ENCODE measurements at places on chromosomes 12 and 14.

DNA sequence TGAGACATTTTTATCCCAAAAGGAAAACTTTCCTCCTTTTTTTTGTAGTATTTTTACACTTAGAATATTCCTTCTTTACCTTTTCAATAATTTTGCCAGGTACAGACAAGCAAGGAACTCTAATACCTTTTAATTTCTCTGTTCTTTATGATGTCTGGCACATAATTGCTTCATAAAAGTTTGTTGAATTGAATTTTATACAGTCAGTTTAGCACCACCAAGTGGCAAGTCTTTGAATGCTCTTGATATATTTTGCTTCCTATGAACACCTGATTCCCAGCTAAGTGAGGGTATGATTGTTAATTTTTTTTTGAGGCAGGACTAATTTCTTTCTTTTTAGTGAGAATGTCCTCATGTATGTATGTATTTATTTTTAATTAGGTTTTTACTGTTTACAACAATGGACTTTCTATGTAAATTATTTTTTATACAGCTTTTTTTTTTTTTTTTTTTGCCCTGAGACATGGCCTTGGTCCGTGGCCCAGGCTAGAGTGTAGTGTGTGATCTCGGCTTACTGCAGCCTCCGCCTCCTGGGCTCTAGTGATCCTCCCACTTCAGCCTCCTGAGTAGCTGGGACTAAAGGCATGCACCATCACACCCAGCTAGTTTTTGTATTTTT is 6.9 kb downstream of the TBC1D15 start:
- no peak for DNase-seq

DNA sequence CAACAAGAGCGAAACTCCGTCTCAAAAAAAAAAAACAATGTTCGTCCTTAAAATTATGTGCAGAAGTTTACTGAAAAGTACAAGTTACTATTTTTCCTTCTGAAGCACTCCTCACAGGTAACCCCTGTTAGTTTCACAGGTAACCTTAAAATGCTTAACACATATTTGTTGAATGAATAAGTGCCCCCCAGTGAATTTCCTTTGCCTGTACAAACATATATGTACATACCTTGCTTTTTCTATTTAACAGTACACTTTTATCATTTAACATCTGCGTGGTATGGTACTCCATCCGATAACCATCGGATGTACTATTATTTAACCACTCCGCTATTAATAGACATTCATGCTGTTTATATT is 1.4 kb upstream of the RAB35 start:
- no peak for DNase-seq

DNA sequence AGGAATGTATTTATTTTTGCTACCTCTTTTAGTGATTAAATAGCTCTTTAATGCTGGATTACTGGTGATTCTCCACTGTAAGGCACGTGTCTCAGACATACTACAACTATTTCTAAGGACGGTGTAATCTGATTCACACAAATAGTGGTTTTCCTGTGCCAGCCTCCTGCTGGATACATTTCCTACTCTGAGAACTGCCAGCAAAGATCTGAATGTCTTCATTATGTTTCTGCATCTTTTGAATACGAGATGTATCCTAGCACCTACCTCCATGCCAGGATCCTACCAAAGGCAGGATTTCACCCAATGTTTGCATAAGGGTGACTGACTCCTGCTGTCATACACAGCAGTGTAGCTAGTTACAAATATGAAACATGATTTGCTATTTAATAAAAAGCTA is 120.6 kb downstream of the PRICKLE1 start:
- no peak for DNase-seq

DNA sequence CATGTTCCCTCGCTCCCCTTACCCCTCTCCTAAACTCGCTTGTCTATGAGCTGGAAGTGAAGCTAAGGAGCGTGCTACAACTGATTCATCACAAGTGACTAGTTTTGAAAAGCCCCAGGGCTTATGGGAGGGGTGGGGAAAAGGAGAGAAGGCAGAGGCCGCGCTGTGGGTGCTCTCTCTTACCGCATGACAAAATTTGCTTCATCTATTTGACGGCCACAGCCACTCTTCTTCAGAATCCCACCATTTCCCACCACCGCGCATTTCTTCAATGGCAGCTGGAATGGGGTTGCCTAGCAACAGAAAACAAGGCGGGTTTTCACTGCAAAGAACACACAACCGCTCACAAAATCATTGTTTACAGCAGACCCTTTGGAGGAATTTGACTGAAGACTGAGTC is 79.4 kb downstream of the ST8SIA1 start:
- DNase-seq: no peak

DNA sequence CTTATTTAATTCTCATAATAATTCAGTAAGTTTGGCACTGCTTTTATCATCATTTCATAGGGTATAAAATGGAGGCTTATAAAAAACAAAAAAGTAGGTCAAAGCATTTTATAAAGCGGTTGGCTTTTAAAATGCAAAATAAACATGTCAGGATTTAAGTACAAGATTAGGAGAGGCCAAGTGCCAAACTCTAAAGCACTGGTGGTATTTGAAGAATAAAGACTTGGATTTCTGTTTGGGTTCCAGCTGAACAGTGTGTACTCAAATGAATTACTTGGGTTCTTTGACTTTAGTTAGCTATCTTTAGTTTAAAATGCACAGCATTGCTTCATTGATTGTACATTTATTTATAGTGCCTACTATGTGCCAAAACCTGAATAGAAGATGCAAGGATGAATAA is 966.6 kb upstream of the SEL1L start:
- DNase-seq: no peak

- DNase-seq: no peak
These were observed 39.1 kb upstream of the CRADD start for GRCh38 chr12:93638095-93638494.

- no peak for DNase-seq
These were observed 6.1 kb downstream of the KMT2D start for GRCh38 chr12:49054524-49054923.

- DNase-seq: no peak
These were observed 1014.8 kb upstream of the FBXO33 start for GRCh38 chr14:40447017-40447416.

DNA sequence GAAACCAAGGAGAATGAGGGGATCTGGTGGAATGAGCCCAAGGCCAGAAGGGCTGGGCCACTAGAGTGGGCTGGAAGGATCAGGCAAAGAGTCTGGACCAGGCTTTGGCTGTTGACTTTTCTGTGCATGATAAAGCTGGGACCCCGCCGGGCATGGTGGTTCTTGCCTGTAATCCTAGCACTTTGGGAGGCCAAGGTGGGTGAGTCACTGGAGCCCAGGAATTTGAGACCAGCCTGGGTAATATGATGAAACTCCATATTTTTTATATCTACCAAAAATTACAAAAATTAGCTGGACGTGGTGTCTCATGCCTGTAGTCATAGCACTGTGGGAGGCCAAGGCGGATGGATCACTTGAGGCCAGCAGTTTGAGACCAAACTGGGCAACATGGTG is 393 bp upstream of the KLHL33 start:
- DNase-seq: peak; percentile 66

GRCh38 chr14:40417777-40418401 is 985.7 kb upstream of the FBXO33 start:
- DNase-seq: no peak

GRCh38 chr12:25404955-25405354 is 148.1 kb downstream of the LMNTD1 start:
- DNase-seq: no peak

GRCh38 chr14:88422047-88422446 is 36.6 kb downstream of the SPATA7 start:
- no peak for DNase-seq

DNA sequence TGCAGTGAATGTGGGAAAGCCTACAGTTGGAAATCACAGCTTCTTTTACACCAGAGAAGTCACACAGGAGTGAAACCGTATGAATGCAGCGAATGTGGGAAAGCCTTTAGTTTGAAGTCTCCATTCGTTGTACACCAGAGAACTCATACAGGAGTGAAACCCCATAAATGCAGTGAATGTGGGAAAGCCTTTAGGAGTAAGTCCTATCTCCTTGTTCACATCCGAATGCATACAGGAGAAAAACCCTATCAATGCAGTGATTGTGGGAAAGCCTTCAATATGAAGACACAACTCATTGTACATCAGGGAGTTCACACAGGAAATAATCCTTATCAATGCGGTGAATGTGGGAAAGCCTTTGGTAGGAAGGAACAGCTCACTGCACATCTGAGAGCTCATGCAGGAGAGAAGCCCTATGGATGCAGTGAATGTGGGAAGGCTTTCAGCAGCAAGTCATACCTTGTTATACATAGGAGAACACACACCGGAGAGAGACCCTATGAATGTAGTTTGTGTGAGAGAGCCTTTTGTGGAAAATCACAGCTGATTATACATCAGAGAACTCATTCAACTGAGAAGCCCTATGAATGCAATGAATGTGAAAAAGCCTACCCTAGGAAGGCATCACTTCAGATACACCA is 24.6 kb downstream of the ZNF26 start:
- DNase-seq: no peak

GRCh38 chr14:99272632-99272898 is 568 bp upstream of the BCL11B start:
- DNase-seq: no peak

DNA sequence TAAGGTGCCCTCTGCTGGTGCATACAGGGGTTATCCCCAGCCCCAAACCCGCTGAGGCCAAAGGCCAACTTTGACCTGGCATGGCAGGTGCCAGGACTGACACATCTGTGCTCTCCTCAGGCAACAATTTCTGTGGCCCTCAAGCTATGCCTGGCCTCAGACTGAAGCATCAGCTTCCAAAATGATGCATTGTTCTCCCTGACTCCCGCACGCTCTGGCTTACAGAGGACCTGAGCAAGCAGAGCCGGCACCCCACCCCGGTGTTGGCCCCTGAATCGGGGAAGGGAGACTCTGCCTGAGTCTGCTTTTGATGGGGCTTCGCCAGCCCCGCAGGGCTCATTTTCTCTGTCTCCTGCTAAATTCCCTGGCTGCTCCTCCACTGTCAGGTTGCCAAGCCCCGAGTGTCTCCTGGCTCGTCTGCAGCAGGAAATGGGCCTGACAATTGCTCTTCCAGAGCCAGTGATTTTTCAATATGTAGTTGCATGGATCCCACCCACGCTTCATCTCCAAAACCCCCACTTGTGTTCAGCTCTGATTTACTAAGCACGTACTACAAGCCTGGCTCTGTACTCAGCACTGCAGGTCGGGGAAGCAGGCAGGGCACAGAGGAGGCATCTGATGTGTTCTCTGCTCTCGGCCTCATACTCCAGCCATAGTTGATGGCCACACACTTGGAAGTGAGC is 126.1 kb downstream of the SLC38A6 start:
- no peak for DNase-seq

GRCh38 chr14:75492832-75493591 is 29.3 kb upstream of the BATF start:
- no peak for DNase-seq

DNA sequence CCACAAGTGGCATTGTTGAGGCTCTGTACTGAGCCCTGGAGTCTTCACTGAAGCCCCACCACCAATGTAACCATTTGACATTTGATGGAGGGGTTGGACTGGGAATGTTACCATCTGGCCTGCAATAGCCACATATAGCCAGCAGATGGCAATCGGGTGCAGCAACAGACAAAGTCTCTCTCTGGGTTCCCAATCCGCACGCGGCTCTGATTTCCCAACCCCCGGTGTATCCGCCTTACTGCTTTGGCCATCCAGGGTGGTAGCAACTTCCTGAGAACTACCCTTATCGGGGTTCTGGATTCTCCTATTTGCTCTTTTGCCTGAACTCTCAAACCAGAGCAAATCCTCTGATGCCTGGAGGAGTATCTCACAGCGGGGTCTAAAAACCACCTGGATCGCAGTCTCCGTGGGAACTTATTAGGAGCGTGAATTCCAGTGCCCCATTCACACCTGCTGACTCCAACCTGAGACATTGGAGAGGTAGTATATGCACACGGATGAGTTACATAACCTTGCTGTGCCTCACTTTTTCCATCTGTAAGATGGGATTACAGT is 14.2 kb downstream of the VRTN start:
- DNase-seq: peak; percentile 22

DNA sequence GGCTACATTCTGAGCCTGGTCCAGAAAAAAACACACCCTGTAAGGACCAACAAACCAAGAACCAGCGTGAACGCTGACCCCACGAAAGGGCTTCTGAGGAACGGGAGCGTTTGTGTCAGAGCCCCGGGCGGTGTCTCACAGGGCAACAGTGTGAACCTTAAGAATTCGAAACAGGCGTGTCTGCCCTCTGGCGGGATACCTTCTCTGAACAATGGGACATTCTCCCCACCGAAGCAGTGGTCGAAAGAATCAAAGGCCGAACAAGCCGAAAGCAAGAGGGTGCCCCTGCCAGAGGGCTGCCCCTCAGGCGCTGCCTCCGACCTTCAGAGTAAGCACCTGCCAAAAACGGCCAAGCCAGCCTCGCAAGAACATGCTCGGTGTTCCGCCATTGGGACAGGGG is 7.9 kb downstream of the DACT1 start:
- no peak for DNase-seq

DNA sequence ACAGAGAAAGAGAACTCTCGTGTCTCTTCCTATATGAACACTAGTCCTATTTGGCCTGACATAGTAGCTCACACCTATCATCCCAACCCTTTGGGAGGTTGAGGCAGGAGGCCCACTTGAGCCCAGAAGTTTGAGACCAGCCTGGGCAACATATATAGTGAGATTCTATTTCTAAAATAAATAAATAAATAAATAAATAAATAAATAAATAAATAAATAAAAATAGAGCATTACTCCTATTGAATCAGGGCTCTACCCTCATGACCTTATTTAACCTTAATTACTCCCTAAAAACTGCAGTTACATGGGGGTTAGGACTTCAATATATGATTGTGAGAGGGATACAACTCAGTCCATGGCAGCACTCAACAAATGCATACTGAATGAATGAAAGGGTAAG is 61.2 kb upstream of the GSC start:
- no peak for DNase-seq

DNA sequence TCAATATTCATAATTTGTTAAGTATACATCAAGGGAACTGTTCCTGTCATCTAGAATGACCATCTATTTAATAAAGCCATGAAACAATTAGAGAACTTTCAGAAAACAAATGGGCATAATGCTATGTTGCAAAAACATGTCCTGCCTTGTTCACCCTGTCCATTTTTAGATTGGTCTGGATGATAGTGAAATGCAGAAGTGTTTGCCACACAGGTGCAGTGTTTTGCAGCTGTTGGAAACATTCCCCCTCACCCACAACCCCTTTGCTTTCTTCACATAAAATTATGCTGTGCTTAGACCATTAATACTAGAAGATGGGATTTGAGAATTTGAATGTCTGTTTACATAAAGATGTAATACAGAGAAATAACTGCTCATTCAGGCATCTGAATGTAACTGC is 36.5 kb downstream of the LEMD3 start:
- no peak for DNase-seq

DNA sequence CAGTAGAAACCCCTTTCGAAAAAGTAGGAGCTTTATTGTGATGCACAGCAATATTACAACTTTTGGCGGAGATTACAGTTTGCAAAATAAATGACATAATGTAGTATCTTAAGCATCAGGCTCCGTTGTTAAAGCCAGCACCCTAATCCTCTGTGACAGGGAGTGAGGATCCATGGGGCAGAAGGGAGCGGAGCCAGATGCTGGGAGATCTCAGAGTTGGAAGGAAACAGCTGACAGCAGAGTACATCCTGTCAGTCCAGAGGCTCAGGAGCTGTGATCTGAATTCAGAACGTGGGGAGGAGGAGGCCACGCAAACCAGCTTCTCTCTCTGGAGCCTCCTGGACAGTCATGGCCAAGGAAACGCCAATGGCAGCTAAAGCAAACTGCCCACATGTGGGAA is 55.7 kb downstream of the TMTC1 start:
- no peak for DNase-seq

- no peak for DNase-seq
These were observed 91.6 kb downstream of the LRRC74A start for GRCh38 chr14:76917745-76918255.
